ENCODE measurements at places on chromosomes 13 and 19.

- DNase-seq = no peak
Observed at GRCh38 chr13:67275351-67275960, 45.3 kb upstream of the PCDH9 start.

DNA sequence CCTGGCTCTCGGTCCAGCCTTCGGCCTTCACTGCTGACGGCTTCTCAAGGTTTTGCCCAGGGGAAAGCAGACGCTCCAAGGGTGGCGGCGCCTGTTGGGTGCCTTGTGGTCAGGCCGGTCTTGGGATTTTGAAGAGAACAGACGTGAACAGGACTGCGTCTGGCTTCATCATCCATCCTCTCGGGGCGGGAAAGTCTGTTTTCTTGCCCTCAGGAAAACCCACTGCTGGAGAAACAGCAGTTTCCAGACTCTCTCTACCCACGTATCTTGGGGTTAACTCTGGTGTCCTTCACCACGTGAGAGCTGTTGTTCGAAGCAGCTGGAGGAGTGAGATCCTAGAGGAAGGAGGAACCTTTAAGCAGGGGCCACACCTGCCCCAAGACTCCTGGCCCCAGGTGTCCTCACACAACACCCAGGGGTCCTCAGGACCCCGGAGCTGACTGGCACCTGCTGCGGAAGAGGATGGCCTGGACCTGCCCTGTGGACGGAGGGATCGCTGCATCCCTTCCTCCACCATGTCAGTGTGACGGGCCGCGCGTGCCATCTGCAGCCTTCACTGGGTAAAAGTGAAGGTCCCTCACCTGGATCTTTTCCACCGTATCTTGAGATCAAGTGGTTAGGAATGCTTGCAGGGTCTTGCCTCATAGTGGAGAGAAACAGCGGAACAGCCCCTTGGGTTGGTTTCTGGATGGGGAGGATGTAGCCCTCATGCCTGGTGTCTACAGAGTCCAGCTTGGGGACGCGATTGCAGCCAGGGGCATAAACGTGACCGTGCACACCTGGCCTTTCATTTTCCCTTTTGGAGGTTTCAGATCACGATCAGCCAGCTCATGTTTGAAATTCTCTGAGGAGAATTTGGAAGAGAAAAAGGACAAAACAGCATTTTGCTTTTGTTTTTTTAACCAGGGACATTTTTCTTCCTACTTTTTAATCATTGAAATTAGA is 69.5 kb upstream of the MCF2L start:
- no peak for DNase-seq

GRCh38 chr13:114118086-114118485 is 14.3 kb downstream of the RASA3 start:
- no peak for DNase-seq

DNA sequence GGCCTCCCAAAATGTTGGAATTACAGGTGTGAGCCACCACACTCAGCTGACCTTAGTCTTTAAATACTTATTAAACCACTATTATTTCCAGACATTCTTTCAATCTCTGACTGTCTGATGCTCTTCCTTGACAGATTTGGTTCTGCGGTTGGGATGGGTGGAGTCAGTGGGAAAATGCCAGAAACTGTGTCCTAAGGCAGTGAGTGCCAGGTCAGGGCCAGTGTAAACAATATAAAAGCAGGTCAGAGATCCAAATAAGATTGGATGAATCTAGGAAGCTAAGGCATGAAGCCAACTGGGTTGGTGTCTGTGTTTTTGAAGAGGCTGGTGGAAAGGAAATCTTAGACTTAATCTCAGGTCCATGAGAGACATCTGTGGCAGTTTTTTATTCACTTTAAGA is 74.7 kb downstream of the KLF5 start:
- no peak for DNase-seq

- DNase-seq = no peak
Observed at GRCh38 chr19:10271543-10272086, 695 bp downstream of the ICAM1 start.

DNA sequence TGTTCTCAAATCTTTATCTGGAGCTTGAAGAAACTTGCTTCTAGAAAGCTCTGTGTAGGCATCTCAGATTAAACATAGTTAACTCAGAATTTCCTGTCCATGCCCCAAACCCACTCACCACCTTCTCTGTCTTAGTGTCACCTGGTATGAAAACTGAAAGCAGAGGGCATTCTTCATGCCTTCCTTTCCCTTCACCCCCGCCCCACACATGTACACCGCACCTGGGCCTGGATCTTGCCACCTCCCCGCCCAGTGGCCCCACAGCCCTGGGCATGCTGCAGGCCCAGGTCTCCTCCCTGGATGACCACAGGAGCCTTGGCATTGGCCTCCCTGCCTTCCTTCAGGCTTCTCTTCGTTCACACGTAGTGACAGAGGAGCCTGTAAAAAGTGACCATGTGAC is 15.8 kb downstream of the CFAP97D2 start:
- DNase-seq = no peak

- DNase-seq = no peak
Observed at GRCh38 chr19:32869369-32869965, at the start of gene SLC7A9. Gene SLC7A9, minus strand, starts transcription at chr19:32869767. Its CDS starts 1,233 bp downstream, at chr19:32868534.

- no peak for DNase-seq
Observed at GRCh38 chr19:35751839-35752745, 3.7 kb downstream of the LIN37 start.

DNA sequence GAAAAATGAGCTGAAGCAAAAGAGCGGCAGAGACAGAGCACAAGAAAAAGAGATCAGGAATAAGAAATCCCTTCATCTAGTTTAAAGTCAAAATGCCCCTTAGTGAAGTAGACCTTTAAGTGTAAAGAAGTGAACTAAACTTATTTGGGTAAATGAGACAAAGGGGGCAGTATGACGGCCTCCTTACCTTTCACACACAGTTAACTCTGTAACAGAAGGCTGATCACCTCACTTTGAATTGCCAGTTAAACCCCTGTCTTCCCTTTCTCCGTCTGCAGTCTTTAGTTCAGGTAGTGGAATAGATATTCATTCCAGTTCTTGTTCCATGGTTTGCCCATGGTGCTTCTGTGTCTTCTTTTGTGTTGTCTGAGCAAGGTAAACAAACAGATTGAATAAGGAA is 1029.8 kb downstream of the DIAPH3 start:
- DNase-seq = no peak

- no peak for DNase-seq
Observed at GRCh38 chr13:102667023-102667422, 27.8 kb downstream of the METTL21C start.

DNA sequence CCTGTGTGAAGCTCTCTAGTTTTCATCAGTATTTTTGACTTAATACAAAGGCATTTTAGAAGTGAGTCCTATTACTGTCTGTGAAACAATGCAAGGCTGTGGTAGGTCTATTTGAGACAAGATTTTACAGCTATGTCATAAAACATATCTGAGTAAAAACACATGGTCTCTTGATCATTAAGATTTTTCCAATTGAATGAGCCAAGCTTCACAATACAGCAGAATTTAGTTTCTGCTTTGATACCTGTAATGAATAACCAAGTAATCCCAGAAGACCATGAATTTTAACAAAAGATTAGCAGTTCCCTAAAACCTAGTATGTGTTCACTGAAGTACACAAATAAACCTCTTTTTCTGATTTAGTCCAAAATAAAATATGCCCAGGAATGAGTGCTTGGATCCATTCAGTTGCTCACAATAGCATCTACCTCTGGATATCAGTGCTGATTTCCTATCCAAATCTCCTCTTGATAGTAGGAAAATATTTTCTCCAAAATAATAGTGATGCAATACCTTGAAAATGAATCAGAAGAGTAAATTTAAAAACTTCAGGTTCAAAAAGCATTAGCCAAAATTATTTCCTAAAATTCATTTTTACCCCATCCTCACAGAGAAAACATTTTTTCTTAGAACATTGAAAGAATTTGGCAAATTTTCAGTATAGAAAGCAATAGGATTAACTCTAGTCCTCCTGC is 533.5 kb upstream of the SGCG start:
- no peak for DNase-seq

DNA sequence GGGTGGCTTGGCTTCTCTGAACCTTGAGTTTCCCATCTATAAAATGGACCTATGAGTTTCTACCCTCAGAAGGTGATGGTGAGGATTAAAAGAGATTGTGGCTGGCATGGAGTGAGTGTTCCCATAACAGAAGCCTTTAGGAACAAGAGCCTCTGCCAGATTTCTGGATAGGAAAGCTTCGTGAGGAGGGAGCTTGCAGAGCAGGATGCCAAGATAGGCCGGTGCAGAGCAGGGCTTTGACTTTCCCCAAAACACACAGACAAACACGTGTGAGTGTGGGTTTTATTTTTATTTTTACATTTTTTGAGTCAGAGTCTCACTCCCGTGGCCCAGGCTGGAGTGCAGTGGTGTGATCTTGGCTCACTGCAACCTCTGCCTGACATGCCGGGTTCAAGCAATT is 3.7 kb upstream of the CNN1 start:
- no peak for DNase-seq

DNA sequence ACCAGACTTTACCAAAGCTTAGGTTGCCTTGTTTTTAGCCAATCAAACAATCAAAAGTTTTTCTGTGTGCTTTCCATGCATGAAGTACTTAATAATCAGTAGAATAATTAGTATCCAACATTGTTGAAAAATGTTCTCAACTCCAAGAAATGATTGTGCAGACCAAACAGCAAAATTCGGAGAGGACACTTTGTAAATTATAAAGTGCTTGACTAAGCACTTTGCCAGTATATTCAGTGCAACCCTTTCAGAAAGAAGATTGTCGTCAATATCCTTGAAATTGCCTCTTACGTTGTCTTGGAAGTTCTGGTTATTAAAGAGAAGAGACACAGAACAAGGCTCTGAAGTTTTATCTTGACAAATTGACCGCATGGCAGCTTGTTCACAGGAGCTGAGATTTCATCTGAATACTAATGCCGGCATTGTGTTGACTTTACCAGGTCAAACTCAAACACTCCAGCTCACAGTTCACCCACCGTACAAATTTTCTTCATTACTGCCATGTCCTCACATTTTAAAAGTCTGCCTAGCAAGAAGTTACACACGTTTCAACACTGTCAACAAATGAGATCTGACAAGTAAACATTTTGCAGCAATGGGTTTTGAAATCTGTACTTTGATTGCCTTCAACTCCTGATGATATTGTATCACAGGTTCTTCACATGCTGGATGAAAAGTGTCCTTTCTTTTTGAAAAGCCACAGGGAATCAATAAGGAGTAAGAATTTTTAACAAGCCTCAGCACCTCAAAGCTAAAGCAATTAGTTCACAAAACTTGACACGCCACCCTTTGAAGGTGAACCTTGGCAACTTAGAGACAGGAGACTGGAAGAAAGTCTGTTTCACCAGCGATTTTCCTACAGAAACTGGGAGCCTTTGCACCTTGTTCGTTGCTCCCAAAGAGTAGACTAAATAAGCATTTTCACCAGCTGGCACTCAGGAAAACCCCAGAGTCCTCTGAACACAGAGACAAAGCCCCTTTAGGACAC is 150.9 kb downstream of the RFC3 start:
- DNase-seq = no peak

- DNase-seq = no peak
Observed at GRCh38 chr19:1211494-1212234, 6.1 kb downstream of the STK11 start.

GRCh38 chr13:37944869-37945442 is 75.4 kb upstream of the TRPC4 start:
- no peak for DNase-seq

DNA sequence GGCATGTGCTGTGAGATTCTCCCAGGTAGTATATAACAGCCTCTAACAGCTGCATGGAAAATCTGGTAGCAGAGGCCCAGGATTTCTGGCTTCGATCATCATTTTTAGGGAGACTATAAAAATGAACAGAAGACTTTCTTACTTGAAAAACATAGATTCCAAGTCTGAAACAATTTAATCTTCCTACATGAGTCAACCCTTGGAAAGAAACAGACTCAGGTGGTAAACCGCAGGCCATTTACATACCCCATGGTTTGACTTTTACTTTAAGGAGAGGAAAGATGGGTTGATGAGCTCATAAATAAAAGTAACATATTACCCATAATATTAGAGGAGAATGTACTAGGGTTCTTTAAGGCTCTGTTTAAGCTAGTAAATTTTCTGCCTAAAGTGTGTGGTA is 121.6 kb downstream of the CYSLTR2 start:
- DNase-seq = no peak

DNA sequence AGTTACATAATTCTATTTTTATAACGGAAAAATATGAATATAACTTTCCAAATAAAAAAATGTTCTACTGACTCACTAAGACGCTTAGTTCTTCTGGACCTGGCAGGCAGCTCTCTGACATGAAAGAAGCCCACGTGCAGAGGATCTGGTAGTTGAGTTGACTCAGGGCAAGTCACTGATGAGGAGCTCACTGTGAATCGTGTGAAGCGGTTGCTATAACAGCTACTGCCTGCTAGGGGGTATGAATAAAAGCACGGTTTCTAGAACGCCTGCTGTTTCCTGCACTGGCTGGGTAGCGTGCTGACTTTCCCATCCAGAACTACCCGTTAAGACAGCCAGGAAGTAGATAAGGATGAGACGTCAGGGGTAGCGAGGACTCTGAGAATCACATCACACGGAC is 54.7 kb upstream of the WASF3 start:
- no peak for DNase-seq

DNA sequence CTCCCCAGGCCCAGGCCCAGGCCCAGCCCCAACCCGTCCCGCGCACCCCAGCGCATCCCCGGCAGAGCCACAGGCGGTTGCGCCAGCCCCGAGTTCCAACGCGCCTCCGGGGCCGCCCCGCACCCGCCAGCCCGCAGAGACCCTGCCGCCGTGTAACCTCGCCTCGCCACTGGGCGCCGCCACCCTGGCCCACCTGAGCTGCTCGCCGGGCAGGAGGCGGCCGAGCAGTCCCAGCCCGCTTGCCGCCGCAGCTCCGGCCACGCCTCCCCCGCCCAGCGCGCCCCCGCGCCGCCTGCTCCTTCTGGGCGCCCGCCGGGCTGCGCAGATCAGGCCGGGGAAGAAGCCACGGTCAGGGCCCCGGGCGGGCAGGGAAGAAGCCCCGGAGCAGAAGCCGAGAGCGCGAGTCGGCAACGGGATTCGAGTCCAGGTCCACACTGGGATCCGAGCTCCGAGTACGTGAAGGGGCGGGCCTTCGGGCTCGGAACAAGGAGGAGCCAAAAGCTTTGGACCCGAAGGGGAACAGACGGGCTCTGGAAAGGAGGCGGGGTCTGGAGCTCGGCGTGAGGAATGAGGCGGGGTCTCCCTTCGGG is at the start of gene MBOAT7:
Gene MBOAT7 (minus strand): TSS at position 436 of the 590 bp plus-strand sequence. CDS start 1,072 bp downstream, outside the sequence.
- no peak for DNase-seq

DNA sequence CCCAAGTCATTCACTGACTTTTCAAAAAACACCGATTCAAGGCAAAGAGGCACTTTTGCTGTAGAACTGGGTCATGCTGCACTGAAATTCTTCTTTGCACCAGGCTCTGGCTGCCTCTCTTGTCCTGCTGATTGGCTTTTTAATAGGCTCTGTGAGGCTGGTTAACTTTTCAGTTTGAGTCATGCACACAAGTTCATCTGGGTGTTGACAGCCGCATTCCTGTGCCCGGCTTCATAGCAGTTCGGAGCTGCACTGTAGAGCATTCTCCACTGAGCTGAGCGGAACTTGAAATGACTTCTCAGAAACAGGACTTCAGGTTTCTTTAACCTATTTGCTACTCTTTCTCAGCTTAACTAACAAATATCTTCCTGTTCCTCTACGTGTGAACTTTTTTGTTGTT is 978.3 kb downstream of the UQCRFS1 start:
- no peak for DNase-seq
